ENCODE measurements at places on chromosomes 6 and 20.

DNA sequence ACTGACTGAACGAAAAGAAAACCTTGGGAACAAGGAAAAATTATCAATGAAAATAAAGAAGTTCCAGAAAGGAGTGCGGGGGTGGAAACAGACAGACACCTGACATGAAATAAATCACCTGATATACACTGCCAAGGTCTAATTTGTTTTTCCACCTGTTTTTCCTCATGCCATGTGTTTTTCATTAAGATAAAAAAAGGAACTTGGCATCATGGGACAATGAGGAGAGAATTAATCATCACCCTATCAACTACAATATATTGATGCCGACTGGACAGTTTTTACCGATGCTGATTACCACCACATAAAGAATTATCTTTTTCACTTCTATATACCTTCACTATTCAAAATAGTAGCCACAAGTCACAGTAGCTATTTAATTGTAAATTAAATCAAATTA lies 233.2 kb downstream of the ARHGAP18 start:
- no peak for DNase-seq

GRCh38 chr6:50047026-50047425 lies 2.7 kb downstream of the DEFB112 start:
- DNase-seq: no peak

DNA sequence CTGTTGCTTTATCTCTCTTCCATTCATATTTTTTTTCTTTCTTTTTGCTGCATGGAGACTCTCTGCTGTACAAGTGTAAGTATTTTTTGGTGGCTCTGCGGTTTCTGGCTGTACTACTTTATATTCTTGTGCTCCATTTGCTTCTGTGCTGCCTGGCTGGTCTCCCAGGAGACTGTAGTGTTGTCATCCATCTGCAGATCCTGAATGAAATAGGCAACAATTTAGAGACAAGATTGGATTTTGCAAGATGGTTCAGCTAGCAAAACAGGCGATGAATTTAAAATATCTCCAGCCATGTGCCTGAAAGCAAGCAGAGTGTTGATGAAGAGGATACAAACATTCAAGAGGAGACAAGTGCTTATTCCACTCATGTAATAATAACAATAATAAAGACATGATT lies 75.1 kb upstream of the SCGN start:
- no peak for DNase-seq

DNA sequence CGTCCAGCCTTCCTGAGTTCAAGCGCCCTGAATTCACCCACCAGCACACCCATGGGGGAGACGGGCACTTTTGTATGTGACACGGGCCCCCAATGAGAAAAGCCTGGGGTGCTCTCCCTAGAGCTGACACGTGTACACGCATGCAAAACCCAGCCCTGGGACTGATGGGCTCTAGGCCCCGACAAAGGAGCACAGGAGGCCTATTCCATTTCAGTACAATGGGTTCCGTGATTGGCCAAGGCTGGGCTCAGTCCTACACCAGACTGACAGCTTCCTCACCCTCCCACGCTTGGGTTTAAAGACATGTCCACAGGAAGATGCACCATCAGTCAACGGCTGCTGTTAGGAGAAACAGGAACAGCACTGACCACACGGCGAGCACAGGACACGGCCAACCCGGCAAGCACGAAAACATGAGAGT lies 8.8 kb downstream of the ZBTB46 start:
- DNase-seq: no peak

GRCh38 chr20:17651129-17651759 lies 30.8 kb downstream of the RRBP1 start:
- DNase-seq: no peak

DNA sequence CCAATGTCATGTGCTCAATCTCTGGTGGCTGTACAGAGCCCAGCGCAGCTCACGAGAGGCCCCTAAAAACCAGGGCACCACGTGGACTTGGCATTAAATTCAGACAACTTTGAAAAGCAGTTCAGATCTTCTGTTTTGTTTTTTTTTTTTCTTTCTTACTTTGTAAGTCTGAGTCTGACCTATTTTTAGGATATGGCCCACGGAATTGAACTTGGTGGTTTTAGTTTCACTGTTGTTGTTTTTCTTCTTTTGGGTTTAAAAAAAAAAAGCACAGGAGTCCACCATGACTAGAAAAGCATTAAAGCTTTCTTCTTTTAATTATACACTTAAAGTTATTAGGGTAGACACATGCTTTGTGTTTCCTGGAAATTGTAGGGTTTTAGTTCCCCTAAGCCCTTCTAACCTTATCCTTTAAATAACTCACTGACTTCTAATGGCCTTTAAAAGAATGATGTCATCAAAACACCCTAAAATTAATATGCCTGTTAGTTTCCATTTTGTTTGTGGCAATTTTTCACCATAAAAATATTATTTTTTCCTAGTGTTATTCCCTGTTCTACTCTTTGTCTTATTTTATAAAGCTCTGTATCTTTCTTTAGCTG lies 48.5 kb upstream of the CCN2 start:
- DNase-seq: no peak
